ENCODE measurements at places on chromosomes 3 and 15. TPM values are rescaled to one million over a fixed set of nuclear protein-coding genes. Genes with fewer than 3 reads are reported as not detected.

The HGD gene
- total RNA-seq: not detected

The MRPS25 gene
- 19.9 TPM for total RNA-seq

The SLC28A1 gene
- not detected for total RNA-seq

The CP gene
- under 0.01 TPM for total RNA-seq

The ZMYND10 gene
- 0.19 TPM for total RNA-seq

The PLCH1 gene
- 0.33 TPM for total RNA-seq

The SPTBN5 gene
- total RNA-seq: 15.2 TPM

The WDR93 gene
- total RNA-seq: 0.10 TPM

The SNAP23 gene
- total RNA-seq: 170 TPM

The SEMA7A gene
- total RNA-seq: 0.76 TPM

The DNAJB11 gene
- total RNA-seq: 56.0 TPM
